Muscle of leg (tissue), 16 donors: ENCODE measurements at places on chromosomes 1 and 21. TPM values are rescaled to one million over a fixed set of nuclear protein-coding genes. Genes with fewer than 3 reads are reported as not detected.
A peak's percentile ranks its signal among the peaks of the same experiment; 100 is the strongest.

GRCh38 chr1:22339237-22339636, 112.4 kb upstream of the ZBTB40 start:
- H3K27ac ChIP-seq, result no peak overlapping the region
- DNase-seq, result no peak
- no peak overlapping the region for H3K4me3 ChIP-seq
- no peaks in the 10 kb centered on the region for H3K36me3 ChIP-seq

DNA sequence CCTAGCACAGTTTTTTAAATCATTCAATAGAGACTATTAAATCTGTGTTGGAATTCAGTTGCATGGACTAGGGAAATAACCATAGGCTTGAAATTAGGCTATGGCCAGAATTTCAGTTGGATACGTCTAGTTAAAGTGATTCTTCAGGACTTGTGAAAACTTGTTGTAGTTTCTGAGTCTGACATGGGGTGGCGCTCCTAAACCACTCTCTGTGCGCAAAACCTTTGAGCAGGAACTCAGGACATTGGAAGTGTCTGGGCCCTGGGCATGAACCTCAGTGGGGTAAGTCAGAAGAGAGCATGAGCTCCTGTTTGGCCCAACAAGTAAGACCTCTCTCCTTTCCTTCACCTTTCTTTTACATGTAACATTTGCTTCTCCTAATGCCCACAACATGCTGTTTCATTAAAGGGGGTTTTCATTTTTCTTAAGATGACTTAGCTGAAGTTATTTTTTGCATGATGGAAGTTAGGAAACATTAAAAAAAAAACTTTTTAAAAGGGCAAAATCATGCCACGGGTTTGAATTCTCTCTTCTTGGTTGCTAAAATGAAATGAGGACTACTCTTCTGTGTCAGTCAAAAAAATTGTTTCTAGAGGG, 17.1 kb upstream of the CCDC190 start:
- H3K27me3 ChIP-seq, result no peaks in the 10 kb centered on the region
- peaks cover 8% of the 10 kb centered on the region for H3K4me1 ChIP-seq
- H3K36me3 ChIP-seq, result no peaks in the 10 kb centered on the region
- peak; percentile 45 for DNase-seq

DNA sequence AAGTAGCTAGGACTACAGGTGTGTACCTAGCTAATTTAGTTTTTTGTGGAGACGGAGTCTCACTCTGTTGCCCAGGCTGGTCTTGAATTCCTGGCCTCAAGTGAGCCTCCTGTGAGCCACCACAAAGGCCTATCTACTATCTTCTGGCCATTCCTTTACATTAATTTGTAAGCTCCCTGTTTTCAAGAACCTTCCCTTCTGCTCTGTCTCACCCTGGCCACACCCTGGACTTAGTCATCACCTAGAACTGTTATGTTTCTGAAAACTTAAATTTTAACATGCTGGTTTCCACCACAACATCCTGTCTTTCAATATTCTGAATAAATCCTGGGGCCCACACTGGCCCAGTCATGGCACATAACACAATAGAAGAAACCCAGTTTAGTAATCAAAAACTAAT, 4.9 kb upstream of the B4GALT3 start:
- peaks cover 26% of the 10 kb centered on the region for H3K4me1 ChIP-seq
- no peak for DNase-seq
- H3K4me3 ChIP-seq, result no peak overlapping the region
- no peaks in the 10 kb centered on the region for H3K27me3 ChIP-seq
- H3K27ac ChIP-seq, result no peak overlapping the region

DNA sequence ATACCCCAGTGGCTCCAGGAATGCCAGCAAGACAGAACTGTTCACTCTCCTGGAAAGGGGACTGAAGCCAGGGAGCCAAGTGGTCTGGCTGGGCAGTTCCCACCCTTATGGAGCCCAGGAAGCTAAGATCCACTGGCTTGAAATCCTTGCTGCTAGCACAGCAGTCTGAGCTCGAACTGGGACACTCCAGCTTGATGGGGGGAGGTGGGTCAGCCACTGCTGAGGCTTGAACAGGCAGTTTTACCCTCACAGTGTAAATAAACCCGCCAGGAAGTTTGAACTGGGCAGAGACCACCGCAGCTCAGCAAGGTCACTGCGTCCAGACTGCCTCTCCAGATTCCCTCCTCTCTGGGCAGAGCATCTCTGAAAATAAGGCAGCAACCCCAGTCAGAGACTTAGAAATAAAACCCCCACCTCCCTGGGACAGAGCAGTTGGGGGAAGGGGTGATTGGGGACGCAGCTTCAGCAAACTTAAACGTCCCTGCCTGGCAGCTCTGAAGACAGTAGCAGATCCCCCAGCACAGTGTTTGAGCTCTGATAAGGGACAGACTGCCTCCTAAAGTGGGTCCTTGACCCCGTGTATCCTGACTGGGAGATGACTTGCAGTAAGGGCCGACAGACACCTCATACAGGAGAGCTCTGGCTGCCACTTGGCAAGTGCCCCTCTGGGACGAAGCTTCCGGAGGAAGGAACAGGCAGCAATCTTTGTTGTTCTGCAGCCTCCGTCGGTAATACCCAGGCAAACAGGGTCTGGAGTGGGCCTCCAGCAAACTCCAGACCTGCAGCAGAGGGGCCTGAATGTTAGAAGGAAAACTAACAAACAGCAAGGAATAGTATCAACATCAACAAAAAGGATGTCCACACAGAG, 568.4 kb downstream of the PLA2G4A start:
- no peaks in the 10 kb centered on the region for H3K27me3 ChIP-seq
- no peaks in the 10 kb centered on the region for H3K36me3 ChIP-seq
- no peak for DNase-seq
- H3K4me3 ChIP-seq, result no peak overlapping the region
- H3K27ac ChIP-seq, result no peak overlapping the region

GORAB gene
- total RNA-seq, result 19.7 TPM

DNA sequence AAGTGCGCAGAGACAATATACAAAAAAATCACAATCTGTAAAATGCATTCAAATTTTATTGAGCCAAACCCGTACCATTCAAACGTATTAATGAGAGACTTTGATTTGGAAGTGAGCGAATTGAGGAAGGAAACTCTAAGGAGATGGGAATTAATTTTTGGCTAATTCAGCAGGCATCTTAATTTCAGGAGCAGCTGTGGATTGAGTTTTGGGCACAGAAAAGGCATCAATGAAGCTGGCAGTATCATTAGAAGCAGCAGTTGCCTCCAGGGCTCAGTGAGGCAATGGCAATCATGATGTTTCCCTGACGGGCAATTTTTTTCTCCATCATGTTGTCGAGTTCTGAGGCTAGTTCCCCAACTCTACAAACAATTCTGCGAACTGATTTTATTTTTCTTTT, 2041.6 kb downstream of the NCAM2 start:
- H3K27ac ChIP-seq, result no peak overlapping the region
- peak; percentile 2 for DNase-seq
- H3K4me1 ChIP-seq, result no peaks in the 10 kb centered on the region
- no peak overlapping the region for H3K4me3 ChIP-seq
- H3K36me3 ChIP-seq, result no peaks in the 10 kb centered on the region
- no peaks in the 10 kb centered on the region for H3K27me3 ChIP-seq

LYPD8 gene
- total RNA-seq, result not detected

GRCh38 chr1:200221614-200222282, 188.1 kb downstream of the ZNF281 start:
- no peaks in the 10 kb centered on the region for H3K36me3 ChIP-seq
- H3K27me3 ChIP-seq, result no peaks in the 10 kb centered on the region
- H3K27ac ChIP-seq, result no peak overlapping the region
- no peak overlapping the region for H3K4me3 ChIP-seq
- no peak for DNase-seq

- H3K4me3 ChIP-seq, result no peak overlapping the region
- no peak overlapping the region for H3K27ac ChIP-seq
- H3K27me3 ChIP-seq, result no peaks in the 10 kb centered on the region
- no peaks in the 10 kb centered on the region for H3K36me3 ChIP-seq
Observed at GRCh38 chr1:239814306-239814881, 277.3 kb upstream of the FMN2 start.

S100A14 gene
- 0.18 TPM for total RNA-seq

ITLN2 gene
- not detected for total RNA-seq

DNA sequence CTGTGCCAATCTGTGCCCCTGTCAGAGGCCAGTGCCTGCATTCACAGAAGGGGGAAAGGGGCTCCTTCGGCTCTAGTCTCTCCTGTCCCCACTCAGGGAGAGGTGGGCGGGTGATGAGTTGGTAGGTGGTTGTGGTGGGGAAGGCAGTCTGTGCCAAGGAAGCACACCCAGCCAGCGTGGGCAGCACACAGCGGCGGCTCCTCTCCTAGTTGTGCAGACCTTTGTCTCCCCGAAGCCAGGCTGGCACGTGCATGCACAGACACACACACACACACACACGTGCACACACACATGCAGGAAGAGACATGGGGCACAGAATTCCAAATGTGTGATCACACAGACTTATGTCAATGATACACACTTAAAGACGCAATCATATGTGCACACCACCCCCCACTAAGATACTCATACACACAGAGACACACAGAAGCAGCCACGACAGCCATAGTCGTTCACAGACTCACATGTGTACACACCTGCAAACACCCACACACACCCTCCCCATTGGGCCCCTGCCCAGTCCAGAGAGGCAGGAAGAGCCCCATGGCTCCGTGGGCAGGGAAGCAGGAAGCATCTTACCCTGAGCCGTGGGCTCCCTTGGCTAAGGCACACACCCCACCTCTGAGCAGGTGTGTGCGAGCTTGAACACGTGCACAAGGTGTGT, 16.4 kb downstream of the RIMS3 start:
- no peak overlapping the region for H3K4me3 ChIP-seq
- peaks cover 15% of the 10 kb centered on the region for H3K27me3 ChIP-seq
- H3K27ac ChIP-seq, result no peak overlapping the region
- H3K4me1 ChIP-seq, result no peaks in the 10 kb centered on the region
- DNase-seq, result no peak

GRCh38 chr21:43658088-43658741, 1.1 kb downstream of the HSF2BP start:
- H3K36me3 ChIP-seq, result peaks cover 17% of the 10 kb centered on the region
- H3K4me3 ChIP-seq, result no peak overlapping the region
- peaks cover 18% of the 10 kb centered on the region for H3K4me1 ChIP-seq
- no peak overlapping the region for H3K27ac ChIP-seq
- H3K27me3 ChIP-seq, result no peaks in the 10 kb centered on the region

NEXN gene
- 57.9 TPM for total RNA-seq

- no peaks in the 10 kb centered on the region for H3K36me3 ChIP-seq
- H3K27me3 ChIP-seq, result peaks cover 2% of the 10 kb centered on the region
- DNase-seq, result no peak
- H3K4me1 ChIP-seq, result no peaks in the 10 kb centered on the region
- H3K27ac ChIP-seq, result no peak overlapping the region
Observed at GRCh38 chr1:224815647-224816046, 113.8 kb upstream of the DNAH14 start.

DNA sequence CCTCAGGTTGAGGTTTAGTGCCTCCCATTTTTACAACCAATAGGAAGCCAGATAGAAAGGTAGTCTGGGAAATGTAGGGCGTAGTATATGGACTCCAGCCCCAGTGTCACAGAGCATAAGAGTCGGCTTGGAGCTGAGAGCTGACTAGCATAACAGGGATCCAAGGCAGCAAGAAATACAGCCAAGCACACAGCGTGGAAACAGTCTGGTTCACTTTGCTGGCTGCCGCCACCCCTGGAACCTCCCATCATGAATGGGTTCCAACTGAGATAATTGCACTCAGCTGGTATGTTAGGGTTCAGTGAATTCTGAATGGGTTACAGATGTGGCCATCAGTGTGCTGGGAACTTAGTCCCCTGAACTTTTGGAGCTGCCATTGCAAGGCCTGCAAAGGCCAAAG, 76.7 kb upstream of the GPR88 start:
- H3K27ac ChIP-seq, result peak overlapping the region; percentile 69
- no peak overlapping the region for H3K4me3 ChIP-seq
- peaks cover 8% of the 10 kb centered on the region for H3K4me1 ChIP-seq
- peaks cover 4% of the 10 kb centered on the region for H3K36me3 ChIP-seq
- DNase-seq, result peak; percentile 93

- DNase-seq, result peak; percentile 86
Observed at GRCh38 chr1:156445789-156446263, 54.7 kb downstream of the MEF2D start.

DNA sequence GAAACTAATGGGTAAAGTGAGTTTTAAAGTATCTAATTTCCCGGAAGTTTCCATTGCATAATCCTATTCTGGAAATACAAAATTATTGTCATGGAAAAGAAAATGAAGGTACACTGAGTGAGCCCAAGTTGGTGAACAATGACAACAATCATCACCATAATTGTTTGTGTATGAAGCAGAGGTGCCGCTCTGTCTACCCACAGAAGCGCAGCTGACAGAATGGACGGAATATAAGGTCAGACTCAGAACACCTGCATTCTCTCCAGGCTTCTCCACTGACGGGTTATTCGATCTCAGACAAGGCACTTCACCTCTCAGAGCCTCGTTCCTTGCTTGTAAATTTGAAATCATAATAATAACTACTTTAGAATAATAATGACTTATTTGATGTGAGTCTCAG, 99.1 kb upstream of the NGF start:
- no peaks in the 10 kb centered on the region for H3K36me3 ChIP-seq
- no peak overlapping the region for H3K4me3 ChIP-seq
- no peaks in the 10 kb centered on the region for H3K27me3 ChIP-seq
- H3K27ac ChIP-seq, result no peak overlapping the region

GRCh38 chr1:175405766-175406165, 213.2 kb upstream of the KIAA0040 start:
- H3K4me3 ChIP-seq, result no peak overlapping the region
- no peaks in the 10 kb centered on the region for H3K4me1 ChIP-seq
- no peaks in the 10 kb centered on the region for H3K27me3 ChIP-seq
- no peak for DNase-seq
- H3K36me3 ChIP-seq, result no peaks in the 10 kb centered on the region
- H3K27ac ChIP-seq, result no peak overlapping the region

- peak; percentile 17 for DNase-seq
- no peak overlapping the region for H3K4me3 ChIP-seq
- H3K27me3 ChIP-seq, result no peaks in the 10 kb centered on the region
- no peaks in the 10 kb centered on the region for H3K4me1 ChIP-seq
- no peak overlapping the region for H3K27ac ChIP-seq
- H3K36me3 ChIP-seq, result no peaks in the 10 kb centered on the region
Observed at GRCh38 chr1:90475631-90476030, 241.5 kb downstream of the BARHL2 start.

GRCh38 chr21:36567216-36567885, 87.4 kb upstream of the CLDN14 start:
- no peak for DNase-seq
- H3K27me3 ChIP-seq, result peaks cover 4% of the 10 kb centered on the region
- H3K4me1 ChIP-seq, result peaks cover 43% of the 10 kb centered on the region
- H3K36me3 ChIP-seq, result no peaks in the 10 kb centered on the region

DNA sequence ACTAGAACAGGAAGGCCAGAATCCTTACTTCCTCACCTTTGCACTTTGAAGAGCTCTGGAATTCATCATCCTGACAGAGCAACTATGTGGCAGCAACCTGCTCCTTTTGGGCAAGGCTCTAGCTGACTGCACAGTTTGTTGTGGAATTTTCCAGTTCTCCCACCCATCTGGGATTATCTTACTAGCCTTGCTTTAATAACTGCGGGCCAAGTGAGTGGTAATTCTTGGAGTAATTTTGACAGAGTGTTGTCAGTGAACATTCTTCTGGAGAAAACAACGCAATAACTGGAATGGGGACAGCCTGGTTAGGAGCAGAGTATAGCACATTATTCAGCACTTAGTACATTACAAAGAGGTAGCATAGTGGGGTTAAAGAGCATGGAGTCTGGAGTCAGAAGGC, 75.3 kb downstream of the NTMT2 start:
- no peak overlapping the region for H3K27ac ChIP-seq
- no peaks in the 10 kb centered on the region for H3K36me3 ChIP-seq
- no peak overlapping the region for H3K4me3 ChIP-seq
- peaks cover 6% of the 10 kb centered on the region for H3K4me1 ChIP-seq
- no peaks in the 10 kb centered on the region for H3K27me3 ChIP-seq
- DNase-seq, result peak; percentile 87

HEYL gene
- total RNA-seq, result 19.5 TPM
